ENCODE measurements at places on chromosomes 5 and 9.

DNA sequence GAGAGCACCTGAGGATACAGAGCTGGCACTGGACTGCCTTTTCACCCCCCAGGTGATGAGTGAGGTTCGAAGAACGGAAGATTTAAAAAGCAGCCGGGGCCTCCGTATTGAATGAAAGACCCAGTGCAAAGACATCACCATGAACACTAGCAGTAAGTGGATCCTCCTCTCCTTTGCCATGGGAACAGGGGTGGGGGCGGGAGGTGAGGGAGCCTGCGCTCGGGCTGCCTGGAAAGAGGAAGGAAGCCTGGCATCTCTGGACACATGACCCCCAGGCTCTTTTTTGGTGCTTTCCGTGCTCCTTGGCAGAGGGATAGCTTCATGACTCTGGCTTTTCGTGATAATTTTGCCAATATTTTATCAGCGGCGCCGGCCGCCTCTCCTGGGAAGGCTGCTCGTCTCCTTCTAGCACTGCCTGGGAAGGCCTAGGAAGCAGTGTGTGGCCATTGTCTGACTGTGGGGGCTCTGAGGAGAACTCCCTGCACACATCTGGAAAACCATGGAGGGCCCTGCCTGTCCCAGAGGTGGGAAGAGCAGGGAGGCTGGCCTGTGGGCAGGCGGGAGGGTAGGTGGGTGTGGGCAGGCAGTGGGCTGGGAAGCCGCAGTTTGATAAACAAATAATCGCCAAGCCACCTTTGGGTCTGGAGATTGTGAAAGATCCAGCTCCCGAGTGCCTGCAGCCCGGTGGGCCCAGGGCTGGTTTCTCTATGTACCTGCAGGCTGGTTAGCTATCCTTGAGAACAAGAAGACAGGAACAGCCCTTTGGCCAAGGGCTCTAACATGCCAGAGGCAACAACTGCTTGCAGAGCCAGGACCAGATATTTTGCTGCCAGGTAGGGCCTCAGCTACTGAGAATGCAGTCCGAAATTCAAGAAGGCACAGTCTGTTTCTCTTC, 911 bp downstream of the ABLIM3 start:
- DNase-seq: peak; percentile 54

- DNase-seq: peak; percentile 56
These were observed 22.1 kb upstream of the STXBP1 start for GRCh38 chr9:127589955-127590370.

DNA sequence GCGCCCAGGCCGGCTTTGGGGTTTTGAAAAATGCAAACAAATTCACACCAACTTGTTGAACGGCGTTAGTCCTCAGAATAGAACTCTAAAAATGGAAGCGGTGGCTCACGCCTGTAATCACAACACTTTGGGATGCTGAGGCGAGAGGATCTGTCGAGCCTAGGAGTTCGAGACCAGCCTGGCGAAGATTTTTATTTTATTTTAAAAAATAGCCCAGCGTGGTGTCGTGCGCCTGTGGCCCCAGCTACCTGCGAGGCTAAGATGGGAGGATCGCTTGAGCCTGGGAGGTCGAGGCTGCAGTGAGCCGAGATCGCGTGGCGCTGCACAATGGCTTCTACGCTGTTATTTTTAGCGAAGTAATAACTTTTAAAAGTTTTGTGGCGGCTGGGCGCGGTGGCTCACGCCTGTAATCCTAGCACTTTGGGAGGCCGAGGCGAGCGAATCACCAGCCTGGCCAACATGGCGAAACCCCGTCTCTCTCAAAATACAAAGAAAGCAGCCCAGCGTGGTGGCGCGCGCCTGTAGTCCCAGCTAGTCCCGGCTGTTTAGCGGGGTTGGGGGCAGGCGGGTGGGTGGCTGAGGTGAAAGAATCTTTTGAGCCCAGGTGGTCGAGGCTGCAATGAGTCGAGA, 694 bp upstream of the PLIN2 start:
- DNase-seq: peak; percentile 70

- no peak for DNase-seq
These were observed 169.6 kb upstream of the GNA14 start for GRCh38 chr9:77817590-77818311.

DNA sequence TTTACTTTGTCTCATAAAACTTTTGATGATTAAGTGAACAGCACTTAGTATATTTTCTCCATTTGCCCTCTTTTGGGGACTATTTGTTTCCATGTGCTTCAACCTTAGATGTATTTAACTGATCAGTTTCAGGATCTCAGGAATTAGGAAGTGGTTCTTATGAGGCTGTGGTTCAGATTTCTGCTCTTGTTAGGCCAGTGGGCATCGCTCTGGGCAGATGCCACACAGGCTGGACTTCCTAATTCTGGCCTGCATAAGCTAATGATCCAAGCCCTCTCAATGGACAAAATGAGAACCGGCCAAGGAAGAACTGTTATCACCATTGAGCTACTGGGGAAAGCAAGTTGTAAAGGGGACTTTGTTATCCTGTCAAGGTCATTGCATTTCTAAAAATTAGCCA, 6.9 kb downstream of the ARHGAP26 start:
- DNase-seq: peak; percentile 32

DNA sequence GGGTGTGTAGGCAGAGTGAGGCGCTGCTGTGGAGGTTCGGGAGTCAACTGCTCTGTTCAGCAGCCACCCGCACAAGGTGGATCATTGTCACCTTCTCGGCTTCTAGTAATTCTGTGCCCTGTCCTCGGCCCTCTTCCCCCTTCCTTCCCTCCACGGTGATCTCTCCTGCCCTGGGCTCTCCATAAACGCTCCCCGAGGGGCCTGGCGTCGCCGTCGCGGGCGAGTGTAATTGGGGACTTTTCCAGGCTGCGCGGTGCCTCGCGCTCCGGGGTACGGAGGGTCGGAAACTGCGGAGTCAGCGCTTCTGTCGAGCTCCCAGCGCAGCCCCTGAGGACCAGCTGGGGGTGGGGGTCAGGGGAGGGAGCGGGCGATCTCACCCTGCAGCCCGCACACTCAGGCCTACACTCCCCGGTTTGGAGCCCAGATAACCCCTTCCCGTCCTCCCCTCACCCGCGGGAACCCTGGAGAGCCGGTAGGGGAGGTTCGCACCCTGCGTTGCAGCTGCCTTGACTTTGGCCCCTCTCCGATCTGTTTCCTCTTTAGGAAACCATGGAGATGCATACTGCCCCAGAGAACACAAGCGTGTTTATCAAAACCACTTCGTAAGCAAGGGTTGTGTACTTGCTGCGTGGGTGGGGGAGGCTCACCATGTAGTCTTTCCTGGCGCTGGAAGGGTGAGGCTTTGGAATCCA, 188.3 kb upstream of the ZNF618 start:
- DNase-seq: no peak

DNA sequence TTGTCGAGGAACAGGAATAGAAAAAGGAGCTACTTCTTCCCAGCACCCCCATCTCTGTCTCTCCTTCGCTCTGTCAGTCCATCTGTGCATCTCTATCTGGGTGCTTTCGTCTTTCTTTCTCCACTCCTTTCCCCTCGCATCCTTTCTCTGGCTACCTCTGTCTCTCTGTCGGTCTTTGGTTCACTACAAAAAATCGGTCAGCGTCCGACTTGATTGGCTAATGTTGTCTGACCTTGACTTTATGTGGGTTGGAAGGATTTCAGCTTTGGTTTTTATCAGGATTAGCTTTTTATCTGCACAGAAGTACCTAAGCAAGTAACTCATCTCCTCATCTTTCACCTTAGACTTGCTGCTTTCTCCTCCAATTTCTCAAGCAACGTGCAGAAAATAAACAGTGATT, 575.2 kb upstream of the ZNF462 start:
- no peak for DNase-seq

- DNase-seq: no peak
These were observed 251.1 kb upstream of the CD180 start for GRCh38 chr5:67447732-67448131.

- DNase-seq: peak; percentile 61
These were observed 5.9 kb upstream of the FAT2 start for GRCh38 chr5:151596828-151597539.

DNA sequence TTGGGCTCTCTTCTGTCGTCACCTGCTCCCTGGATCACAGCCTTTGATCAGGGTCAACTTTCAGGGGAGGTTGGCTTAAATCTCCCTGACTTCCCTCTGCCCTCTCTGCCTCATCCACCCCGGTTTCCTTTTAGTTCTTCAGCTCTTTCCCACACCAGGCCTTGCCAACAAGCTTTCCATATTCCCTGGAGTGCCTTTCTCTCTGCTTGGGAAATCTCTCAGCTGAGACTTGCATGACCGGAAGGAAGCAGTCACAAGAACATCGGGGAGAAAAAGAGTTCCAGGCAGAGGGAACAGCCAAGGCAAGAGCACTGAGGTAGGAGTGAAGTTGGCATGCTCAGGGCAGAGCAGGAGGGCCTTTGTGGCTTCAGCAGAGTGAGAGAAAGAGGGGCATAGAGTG, 88.4 kb upstream of the HSPA9 start:
- DNase-seq: no peak

DNA sequence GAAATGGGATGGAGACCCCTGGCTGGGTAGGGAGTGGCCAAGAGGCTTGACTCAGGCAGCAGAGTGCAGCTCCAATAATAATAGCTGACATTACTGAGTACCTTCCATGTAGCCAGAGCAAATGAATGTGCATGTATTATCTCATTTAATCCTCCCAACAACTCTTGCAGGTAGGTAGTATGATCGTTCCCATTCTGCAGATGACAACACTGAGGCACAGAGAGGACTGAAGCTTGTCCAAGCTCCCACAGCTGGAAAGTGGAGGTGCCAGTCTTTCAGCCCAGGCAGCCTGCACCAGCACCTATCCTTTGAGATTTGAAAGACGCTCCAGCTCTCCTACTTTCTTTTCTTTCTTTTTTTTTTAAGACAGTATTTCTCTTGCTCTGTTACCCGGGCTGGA, 87.6 kb downstream of the PCDH1 start:
- DNase-seq: no peak

- no peak for DNase-seq
These were observed 27.3 kb downstream of the MACROH2A1 start for GRCh38 chr5:135371622-135372232.

- DNase-seq: peak; percentile 80
These were observed 536 bp downstream of the PCDHAC1 start for GRCh38 chr5:140926443-140927227.

DNA sequence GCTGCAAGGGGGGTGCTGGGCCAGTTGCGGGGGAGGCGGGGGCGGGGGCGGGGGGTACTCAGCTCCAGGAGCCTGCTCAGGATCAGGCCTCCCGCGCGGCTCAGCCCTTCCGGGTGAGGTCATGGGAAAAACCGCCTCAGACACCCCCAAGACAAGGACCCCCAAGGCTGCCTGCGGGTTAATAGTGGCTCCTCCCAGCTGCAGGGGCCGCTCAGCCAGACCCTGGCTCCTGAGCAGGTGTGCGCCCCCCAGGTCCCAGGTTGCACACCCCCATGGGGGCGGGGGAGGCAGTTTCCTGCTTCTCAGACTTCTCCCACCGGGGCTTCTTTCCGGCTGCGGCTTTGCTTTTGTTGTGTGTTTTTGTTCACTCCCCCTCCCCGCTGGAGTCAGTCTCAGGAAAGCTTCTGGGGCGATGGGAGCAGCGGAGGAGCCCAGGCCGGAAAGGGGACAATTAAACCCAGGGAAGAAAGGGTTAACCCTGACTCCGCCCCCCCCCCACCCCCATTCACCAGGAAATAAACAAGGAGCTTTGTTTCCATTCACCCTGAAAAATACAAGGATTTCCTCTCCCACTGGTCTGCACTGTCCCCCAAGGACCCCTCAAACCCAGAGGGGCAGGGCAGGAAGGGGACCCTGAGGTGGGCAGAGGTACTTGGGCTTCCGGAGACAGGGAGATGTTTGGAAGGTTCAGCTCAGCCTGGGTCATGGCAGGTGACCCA, 42.3 kb upstream of the NOTCH1 start:
- no peak for DNase-seq

DNA sequence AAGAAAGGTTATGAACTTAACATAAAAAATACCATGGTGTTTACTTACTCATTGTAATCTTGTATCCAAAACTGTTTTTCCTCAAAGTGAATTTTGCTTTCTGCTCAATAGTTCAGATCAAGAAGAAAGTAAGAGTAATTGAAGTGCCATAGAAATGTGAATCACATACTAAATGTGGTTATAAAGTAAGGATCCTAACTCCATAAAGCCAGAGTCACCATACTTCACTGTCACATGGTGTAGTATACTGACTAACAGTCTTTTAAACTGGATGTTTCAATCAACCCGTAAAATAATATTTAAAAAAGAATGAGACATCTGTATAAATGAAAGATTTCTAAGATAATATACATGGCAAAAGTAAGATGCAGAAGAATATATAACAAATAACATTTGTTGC, 72.1 kb downstream of the NIPBL start:
- no peak for DNase-seq

GRCh38 chr5:136087961-136088871, 44.4 kb upstream of the SMAD5 start:
- DNase-seq: peak; percentile 88

DNA sequence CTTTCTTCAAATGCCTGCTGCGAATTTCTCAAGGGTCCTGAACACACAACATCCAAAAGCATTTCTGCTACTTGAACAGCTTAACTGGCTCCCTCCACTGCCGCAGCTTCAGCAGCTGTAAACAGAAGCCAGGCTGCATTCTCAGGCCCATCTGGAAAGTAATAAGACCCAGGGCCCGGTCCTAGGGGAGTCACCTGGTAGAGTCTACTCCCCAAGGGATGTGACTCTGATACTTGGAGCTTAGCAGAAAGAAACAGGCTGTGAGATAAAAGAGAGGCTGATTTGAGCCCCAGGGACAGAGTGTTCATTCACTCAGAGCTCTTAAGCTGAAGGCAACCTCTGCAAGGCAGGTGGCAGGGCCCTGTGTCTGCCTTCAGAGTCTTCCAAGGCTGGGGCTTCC, 356.8 kb downstream of the SPOCK1 start:
- no peak for DNase-seq

DNA sequence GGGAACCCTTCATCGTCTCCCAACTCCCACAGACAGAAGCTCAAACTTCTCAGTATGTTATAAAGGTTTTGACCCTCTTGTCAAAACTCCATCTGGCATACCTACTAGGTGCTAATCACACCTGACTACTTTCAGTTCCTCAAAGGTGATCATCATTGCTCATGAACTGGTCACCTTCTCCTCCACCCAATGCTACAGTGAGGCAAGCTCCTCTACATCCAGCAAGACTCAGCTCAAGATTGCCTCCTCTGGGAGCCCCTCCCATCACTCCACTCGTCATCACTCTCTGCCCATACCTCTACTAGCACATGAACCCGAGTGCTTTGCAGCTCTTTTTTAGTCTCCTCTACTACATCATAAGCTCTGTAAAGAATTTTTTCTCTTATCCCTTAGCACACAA, 102.4 kb downstream of the LPAR1 start:
- DNase-seq: no peak

GRCh38 chr5:64693636-64694035, 3.3 kb downstream of the SHISAL2B start:
- no peak for DNase-seq

GRCh38 chr5:115857057-115857479, 15.3 kb downstream of the AP3S1 start:
- DNase-seq: no peak

All from left ventricle myocardium superior (tissue), 1 donor.